Trophoblast cell (in vitro differentiated cells and primary cell): ENCODE measurements at places on chromosomes 3 and 15.

DNA sequence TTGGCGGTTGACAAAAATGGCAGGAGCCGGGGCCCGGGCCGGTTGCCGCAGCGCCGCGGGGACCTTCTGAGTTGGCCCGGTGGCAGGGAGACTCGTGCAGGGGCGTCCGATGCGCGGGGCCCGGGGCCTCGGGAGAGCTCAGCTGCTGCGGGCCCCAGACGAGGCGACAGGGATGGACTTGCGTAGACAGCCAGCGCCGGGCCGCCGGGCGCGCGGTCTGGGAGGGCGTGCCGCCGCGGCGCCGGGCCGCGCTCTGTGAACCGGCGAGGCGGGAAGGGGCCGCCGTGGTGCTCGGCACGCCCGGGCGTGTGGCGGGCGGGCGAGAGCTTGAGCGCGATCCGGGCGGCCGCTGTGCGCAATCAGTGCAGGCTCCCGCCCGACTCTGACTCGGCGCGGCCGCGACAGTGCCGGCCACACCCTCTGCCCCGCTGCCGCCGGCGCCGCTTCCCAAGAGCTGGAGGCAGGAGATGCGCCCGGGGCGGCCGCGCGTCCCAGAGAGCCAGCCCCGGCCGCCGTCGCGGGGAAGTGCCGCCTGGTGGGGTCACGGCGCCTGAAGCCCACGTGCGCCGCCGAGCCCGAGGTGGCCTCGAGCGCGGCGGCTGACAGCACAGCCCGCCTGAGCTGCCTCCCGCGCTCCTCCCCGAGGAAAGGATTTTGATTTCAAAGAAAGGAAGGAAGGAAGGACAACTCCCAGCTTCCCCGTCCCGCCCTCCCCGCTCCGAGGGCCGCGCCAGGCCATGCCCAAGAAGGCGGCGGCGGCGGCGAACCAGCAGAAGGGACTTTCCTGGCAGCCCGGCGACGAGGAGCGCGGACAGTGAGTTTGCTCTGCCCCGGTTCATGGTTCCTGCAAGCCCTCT lies 657 bp downstream of the TLNRD1 start:
- peak; percentile 85 for DNase-seq

GRCh38 chr3:17508180-17508752 lies 234.2 kb downstream of the TBC1D5 start:
- DNase-seq: no peak

- DNase-seq: no peak
Observed at GRCh38 chr3:39780352-39780751, 29.1 kb upstream of the MYRIP start.

- DNase-seq: peak; percentile 52
Observed at GRCh38 chr3:12796171-12797123, at the start of gene CAND2. Gene CAND2, plus strand, starts transcription at chr3:12796680. Its CDS starts 41 bp downstream, at chr3:12796721.

- DNase-seq: no peak
Observed at GRCh38 chr15:42401544-42402454, 42.5 kb downstream of the CAPN3 start.
